ENCODE measurements at places on chromosomes 16 and 17.

- no peak for DNase-seq
These were observed 34.1 kb downstream of the CMC2 start for GRCh38 chr16:80972611-80973010.

- DNase-seq = peak; percentile 84
These were observed 773 bp downstream of the BLTP2 start for GRCh38 chr17:28643983-28644786.

DNA sequence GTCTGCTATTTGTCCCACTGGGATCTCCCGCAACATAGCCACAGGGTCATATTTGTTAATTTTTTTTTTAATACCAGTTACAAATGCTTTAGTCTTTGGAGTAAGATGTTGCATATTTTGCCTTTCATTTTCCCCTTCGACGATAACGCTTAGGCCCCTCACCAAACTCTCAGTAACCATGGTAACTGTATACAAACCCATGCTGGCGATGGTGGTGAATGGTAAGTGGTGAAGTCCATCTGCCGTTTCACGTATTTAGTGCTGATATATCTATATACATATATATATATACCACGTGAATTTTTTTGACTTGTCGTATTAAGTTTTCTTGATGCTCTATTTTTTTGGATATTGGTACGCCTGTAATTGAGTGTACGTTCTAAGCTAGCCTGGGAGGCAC is 263.7 kb downstream of the RBFOX1 start:
- no peak for DNase-seq

GRCh38 chr17:32528825-32529224 is 42.0 kb downstream of the CDK5R1 start:
- no peak for DNase-seq

DNA sequence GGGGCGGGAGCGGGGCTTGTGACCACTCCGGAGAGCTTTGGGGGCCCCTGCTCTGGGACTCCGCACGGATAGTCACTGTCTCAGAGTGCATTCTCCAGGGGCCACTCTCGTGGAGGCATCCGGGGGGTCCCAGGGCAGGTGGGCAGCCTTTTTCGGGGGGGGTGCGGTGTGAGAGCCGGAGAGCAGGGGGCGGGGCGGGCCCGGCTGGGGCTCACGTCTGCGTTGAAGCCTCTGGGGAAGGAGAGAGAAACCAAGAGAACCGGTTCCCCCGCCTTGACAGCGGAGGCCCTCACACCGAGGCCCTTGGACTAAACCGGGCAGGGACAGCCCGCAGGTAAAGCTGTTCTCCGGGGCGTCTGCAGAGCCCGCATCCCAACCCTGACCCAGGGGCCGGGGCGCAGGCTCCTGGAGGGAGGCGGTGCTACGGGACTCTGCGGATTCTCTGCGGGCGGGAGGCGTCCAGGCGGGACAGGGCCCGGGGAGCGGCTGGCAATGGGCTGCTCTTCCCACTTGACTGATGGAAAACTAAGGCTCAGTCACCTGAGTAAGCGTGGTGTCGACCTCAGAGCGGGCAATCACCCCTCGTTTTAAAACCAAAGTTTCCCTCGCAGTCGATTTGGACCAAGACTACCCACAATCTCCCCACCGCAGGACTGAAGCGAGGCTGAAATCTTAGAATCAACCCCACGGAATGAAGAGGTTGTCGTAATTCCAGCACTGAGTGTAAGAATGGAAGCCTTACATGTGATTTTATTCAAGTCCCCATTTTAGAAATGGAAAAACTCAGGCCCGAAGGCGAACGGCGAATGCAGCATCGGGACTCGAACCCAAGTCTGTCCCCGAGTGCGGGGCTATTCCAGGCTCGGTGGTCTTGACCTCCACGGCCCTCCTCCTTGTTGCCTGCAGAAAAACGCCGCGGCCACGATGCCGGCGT is 49.6 kb upstream of the AMZ2 start:
- DNase-seq = no peak

Measured in spleen (tissue), 13 donors.